ENCODE measurements at places on chromosomes 12 and 14.
A peak's percentile ranks its signal among the peaks of the same experiment; 100 is the strongest.

DNA sequence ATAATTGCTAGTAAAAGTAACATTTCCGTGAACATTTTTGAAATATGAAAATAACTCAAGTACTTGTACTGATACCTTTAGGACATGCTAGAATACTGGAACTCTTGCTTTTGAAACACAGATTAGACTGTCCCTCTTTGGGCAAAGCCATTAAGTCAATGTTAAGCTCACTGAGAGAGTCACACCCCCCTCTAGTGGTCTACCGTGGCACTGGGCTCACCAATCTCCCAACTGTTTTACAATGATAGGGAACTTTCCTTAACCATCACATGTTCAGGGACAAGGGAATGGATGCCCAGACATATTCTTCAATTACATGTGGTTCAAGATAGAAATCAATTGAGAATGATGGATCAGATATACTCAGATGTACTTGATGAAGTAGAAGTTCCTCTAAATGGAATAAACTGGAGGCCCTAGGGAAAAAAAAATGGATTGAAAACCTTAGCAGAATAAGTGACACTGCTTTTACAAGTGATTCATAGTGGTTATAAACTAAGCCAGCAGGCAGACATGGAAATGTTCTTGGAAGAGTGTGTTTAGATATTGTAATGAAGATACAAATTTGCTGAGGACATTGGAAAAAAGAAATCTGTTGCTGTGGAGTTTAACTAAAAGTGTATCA is 17.8 kb downstream of the NANOG start:
- DNase-seq: peak; percentile 37

DNA sequence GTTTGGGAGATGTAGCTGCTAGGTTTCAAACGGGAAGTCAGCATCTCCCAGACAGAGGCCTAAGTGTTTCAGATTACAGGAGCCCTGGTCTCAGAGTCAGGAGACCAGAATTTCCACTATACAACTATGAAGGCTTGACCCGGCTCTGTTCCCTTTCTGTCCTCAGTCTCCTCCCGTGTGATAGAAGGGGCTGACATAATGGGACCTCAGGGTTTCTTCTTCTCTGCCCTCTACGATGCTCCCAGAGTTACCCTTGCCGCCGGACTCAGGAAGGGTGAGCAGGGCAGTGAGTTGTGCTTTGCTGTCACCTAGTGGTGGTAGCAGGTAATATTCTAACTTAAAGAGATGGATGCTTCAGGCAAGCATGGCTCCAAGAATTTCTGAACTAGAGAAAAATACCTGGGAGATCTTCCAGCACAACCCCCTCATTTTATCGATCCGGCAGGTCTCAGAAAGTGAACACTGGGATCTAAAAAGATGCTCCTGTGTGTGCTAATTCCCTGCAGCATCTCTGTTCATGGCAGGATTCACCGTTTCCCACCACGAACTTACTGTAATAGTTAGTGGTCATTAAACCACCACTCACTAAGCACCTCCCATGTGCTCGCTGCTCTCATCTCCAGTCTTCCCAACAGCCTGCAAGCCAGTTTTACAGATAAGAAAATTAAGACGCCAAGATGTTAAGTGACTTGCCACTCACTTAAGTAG is 84.4 kb downstream of the VWF start:
- peak; percentile 14 for DNase-seq

DNA sequence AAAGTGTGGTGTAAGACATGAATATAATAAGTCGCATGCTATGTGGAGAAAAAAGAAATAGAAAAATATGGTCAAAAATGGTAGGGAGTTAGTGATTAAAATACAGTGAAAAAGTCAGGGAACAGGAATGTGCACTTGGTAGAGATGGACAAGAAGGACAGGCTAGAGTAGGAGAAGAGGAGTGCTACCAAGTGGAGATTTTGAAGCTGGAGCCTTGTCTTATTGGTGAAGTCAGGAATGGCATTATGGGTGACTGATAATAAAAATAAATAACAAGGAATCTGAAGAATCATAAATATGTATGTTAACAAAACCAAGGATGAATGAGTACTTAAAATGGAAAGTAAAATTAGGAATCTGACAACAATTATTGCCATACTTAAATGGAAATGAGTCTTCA is 204.8 kb downstream of the PRKD1 start:
- no peak for DNase-seq

- no peak for DNase-seq
Observed at GRCh38 chr14:103016071-103016470, 41.3 kb downstream of the CDC42BPB start.

DNA sequence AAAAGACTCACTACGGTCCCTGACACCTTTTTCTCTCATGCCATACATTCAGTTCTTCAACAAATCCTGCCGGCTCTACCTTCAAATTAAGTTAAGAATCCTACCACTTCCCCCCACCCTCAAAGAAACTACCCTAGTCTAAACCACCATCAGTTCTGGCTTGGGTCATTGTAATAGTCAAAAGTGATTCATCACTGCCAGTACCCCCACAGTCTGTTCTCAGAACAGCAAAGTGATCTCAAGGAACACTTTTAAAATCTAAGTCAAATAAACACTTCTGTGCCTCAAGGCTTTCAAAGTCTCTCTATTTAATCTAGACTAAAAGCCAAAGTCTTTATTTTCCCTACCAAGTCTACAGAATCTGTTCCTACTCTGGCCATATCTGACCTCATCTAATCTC is 12.0 kb upstream of the FAM234B start:
- no peak for DNase-seq

DNA sequence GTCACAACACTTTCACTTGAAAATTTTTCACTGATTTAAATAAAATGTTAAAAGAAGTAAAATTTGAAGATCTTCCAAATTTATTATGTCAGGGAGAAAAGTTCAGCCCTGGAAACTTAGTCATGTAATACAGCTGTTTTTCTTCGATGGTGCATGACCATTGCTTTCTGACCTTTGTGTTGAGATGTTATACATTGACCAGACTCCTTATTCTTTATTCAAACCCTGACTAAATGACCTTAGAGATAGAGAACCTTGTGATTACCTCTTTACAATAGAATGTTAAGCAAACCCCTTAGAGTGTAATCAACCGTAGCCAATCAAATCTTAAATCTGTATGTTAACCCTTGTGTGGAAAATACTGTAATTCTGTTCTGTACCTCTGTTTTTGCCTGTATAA is 34.5 kb downstream of the PLCZ1 start:
- no peak for DNase-seq

DNA sequence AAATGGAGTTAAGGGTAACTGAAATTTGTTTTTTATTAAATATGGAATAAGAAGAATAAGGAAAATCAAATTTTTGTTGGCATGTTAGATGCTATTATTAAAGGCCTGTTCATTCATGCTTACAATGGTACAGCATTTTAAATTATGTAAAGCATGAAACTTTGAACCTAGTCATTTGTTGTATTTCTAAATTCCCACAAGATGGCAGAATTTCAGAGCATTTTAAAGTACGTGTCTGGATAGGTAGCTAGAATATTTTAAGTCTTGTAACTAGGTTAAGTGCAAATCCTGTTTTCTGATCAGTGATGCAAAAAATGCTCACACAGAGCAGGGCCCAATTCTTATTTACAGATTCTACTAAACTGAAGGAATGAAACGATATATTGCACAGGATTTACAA is 585.6 kb upstream of the MIS18BP1 start:
- DNase-seq: no peak

DNA sequence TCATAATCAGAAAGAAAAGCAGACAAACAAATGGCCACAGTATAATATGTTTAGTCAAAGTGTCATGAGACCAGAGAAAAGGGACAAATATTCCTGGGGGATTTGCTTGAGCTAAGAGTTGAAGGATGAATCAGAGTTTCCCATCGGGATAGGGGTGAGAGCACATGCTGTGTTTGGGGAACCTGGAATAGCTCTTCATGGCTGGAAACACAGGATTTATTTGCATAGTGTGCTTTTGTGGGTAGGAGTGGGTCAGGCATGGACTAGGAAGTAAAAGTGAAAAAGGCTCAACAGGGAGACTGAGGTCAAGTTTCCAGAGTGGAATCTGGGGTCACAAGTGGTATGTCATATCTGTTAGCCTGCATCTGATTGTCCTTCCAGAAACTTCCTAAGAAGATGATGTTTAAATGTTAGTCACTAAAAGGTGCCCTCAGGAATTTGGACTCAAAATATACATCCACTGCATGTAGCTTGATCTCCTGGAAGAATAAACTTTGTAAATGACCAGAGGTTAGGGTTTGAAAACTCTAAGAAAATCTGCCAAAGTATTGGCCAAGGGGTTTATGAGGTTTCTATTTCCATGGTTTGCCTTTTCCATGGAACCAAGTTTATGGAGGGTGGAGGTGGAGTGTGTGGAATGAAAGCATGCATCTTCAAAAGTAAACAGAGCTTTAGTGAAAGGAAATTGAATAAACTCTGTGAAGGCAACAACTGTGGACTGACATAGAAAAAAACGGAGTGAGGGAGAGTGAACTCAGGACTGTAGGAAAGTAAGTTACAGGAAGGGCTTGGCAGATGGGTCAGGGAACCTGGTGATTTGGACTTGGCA is 344.6 kb downstream of the C12orf75 start:
- no peak for DNase-seq

DNA sequence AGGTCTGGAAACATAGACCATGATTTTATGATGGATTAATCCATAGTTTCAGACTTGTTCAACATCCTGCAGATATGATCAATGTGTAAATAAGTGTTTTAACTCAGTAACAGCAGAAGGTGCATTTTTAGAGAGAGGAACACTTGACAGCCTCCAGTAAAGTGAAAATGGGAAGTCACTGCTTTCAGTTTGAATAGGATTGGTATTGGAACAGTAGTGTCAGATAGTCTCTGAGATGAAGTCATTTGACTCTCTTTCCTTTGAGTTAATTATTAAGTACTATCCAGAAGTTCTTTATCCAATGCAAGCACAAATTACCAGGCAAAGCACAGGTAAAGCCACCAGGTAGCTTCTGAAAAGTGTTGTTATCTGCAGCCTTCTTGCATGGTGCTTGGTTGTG is 14.5 kb upstream of the NAV3 start:
- DNase-seq: no peak

DNA sequence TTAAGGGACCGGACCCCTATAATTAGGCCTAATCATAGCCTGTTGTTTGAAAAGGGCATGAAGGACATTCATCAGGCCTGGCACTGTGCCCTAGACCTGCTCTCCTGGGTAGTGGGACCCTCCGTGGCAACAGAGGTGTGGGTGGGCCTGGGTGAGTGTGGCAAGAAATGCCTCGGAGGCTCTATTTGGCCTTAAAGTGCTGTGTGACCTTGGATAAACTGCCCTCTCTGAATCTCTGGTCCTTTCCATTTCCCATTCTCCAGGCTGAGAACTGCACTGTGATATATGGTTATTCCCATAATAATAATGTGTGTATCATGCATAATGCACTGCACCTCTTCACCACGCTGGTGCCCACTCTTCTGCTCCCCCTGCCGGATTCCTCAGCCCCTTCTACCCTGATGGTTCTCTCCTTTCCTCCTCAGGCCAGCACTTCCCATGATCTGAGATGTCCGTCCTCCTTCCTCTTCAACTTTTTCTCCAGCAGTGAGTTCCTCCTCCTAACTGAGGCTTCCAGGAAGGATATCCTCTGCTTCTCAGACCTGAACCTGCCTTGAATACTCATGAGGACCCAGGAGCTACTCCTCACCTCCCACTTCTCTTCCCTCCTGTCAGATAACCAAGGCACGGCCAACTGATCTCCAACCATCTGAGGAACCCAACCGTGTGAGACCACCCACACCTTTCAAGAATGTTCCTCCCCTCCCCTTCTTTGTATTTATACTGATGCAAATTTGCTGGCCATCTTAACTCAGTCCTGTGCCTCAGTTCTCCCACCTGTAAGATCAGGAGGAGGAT is 111.0 kb upstream of the PZP start:
- no peak for DNase-seq

- DNase-seq: no peak
Observed at GRCh38 chr12:110093631-110094311, 30.4 kb upstream of the IFT81 start.

DNA sequence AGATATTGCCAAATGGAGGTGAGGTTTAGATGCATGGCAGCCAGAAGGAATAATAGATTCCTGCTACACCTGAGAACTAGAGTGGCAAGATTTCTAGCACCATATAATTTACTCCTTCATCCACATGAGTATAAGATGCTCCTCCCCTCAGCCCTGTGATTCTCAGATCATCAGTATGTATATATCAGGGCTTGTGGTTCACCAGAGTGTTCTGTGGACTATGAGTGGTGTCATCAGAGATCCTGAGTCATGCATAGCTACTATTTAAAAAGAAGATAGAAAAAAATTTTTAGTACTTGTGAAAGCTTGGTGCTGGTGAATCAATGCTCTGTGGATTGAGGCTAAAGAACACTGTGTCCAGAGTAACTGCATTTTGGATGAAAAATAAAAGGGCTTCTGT is 285.9 kb downstream of the BMP4 start:
- DNase-seq: no peak

DNA sequence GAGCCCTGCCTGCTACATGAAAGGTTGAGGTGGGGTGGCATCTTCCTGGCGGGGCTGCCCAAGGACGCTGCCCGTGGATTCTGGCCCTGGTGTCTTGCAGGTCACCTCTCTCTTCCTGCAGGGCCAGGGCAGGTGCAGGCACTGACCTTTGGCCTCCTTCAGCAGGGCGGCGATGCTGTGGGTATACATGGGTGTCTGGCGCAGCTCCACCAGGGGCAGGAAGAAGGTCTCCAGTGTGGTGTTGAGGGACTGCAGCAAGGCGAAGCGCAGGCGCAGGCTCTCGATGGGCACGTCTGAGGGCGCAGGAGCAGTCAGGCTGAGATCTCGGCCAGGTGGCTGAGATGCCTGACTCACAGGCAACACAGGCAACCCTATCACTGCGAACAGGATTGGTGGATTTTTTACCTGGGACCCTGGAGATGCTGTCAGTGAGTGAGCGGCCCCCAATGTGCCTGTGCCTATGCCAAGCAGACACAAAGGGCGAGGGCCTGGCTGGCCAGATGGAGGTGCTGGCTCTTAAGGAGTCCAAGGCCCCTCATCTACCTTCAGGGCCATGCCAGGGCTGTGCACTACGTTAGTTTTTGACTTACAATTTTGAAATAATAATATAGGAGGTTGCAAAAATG is 45.7 kb downstream of the TRAFD1 start:
- DNase-seq: no peak

GRCh38 chr12:43480591-43480990 is 71.4 kb downstream of the ADAMTS20 start:
- no peak for DNase-seq

DNA sequence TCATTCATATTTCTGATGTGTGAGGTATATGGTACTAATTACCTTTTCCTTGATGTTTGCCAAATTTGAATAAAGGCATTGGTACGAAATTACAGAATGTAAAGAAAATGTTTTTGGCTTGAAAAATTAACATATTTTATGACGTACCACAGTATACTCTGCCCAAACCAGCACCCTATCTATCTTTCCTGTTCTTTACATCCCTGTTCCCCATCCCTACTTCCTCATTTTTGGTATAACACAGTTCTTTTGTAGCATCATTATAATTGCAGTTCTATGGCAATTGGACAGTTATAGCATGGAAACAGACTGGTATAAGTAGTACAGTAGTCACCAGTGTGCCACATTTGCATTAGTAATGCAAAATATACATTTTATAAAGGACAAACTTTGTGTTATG is 7.0 kb upstream of the CCT2 start:
- DNase-seq: no peak
